SK-N-DZ (cell line): ENCODE measurements at places on chromosomes 2 and 18.

DNA sequence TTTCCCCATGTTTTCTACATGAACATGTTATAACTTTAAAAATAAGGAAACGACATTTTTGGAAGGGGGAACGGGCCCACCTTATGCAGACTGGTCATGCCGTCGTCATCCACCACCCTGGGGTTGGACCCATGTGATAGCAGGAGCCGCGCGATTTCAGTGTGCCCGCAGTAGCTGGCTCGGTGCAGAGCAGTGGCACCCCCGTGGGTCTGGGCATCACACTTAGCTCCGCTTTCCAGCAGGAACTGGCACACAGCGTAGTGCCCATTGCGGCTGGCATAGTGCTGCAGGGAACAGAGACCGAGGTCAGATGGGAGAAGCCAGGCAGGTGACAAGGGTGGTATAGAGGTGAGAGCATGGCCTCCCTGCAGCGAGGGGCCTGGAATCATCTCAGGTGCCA lies 4.5 kb downstream of the ANKRD39 start:
- DNase-seq, result no peak

- no peak for DNase-seq
Measured at GRCh38 chr2:162067596-162067995, 6.4 kb downstream of the DPP4 start.

GRCh38 chr2:168120730-168121129 lies 126.7 kb downstream of the STK39 start:
- no peak for DNase-seq

- no peak for DNase-seq
Measured at GRCh38 chr2:149387411-149387810, 57.0 kb downstream of the LYPD6 start.

- no peak for DNase-seq
Measured at GRCh38 chr2:226701052-226701451, 98.6 kb downstream of the IRS1 start.

GRCh38 chr2:11712866-11713265 lies 33.6 kb upstream of the LPIN1 start:
- no peak for DNase-seq

DNA sequence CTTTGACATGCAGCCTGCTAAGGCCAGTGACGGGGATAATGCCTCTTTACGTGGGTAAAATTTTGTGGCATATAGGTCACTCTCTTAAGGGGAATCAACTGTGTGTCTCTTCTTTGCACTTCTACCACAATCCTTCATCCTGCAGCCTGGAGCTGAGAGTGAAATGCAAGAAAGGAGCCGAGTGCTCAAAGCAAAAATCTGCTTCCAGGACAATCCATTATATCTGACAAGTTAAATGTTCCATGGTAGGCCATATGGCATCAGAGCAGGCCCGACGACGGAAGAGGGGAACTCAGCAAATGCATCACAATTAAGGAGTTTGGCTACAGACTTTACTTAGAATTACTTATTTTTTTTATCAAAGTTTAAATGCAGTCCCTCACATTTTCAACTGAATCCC lies 171.2 kb downstream of the TCF4 start:
- peak; percentile 68 for DNase-seq

- no peak for DNase-seq
Measured at GRCh38 chr2:129801575-129801974, 177.9 kb upstream of the RAB6C start.

GRCh38 chr2:7427293-7428060 lies 510.3 kb downstream of the RNF144A start:
- peak; percentile 77 for DNase-seq

DNA sequence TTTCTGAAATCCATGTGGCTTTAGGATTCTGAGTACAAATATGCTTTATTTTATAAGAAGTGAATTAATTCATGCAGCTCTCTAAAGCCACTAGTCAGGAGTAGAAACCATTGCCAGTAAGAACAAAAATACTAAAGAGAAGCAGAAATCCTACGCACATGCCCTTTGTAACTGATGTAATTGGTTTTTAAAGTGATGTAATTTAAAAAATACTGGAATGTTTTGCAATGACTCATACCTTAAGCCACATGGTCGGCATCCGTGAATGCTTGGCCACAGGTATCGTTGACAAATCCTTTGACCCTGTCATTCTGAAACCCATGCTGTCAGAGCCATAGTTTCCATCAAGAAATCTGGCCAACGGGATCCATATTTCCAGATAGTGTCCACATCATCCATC lies 213.3 kb downstream of the ACKR3 start:
- DNase-seq, result no peak
